ENCODE measurements at places on chromosomes 13 and 19. TPM values are rescaled to one million over a fixed set of nuclear protein-coding genes. Genes with fewer than 3 reads are reported as not detected.

SMIM24 gene
- 0.43 TPM for polyA plus RNA-seq

CGB5 gene
- polyA plus RNA-seq: not detected

IGFL3 gene
- polyA plus RNA-seq: not detected

MCF2L gene
- 0.81 TPM for polyA plus RNA-seq

MEDAG gene
- not detected for polyA plus RNA-seq

CFD gene
- polyA plus RNA-seq: 3.6 TPM

DNA sequence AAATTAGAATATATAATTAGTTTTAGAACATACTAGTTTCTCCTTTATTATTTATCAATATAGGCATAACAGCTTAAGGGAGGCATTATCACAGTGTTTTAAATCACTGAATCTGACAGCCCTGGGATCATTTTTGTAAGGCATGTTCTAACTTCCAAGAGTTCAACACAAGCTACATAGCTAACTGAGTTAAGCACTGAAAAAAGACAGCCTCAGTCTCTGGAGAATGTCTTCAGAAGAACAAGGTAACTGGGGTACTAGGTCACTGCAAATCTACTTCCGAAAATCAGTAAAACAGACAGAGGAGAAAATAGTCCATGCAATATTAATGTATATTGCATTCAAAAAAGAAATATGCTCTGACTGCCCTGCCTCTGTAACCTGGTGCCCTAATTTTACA lies 502.1 kb downstream of the RFC3 start:
- DNase-seq: no peak

DNA sequence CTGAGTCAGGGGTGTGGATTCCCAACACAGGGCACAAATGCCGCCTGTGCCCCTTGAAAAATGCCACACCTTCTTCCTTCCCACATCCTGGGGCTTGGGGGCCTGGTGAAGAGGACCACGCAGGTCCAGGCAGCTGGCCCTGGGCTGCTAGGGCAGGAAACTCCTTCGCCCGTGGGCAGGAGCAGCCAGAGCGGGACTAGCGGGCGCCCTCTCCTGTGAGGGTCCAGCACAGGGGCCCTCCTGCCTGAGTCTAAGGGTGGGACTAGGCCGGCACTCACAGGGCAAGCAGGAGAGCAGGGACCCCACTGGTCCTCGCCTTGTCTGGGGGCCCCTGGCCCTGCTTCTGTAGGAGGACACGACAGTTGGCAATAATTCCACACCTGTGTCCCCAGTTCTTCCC lies 7.5 kb upstream of the CEBPA start:
- no peak for DNase-seq

DNA sequence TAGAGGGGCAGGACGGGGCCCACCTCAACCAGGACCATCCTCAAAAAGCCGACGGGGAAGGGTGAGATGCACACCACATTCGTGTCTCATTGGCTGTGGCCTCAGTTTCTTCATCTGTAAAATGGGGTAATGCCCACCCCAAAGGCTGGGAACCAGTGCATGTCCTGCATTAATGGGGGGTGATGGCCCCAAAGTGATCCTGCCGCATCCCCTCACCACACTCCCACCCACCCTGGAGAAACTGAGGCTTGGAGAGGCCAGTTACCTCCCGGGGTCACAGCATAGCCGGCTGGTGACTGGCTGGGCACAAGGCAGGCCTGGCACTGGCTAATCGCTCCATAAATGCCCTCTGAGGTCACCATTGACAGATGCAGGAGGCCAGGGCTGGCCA lies 640 bp upstream of the MIDN start:
- no peak for DNase-seq

- no peak for DNase-seq
These were observed 9.1 kb downstream of the COMP start for GRCh38 chr19:18781885-18782527.

DNA sequence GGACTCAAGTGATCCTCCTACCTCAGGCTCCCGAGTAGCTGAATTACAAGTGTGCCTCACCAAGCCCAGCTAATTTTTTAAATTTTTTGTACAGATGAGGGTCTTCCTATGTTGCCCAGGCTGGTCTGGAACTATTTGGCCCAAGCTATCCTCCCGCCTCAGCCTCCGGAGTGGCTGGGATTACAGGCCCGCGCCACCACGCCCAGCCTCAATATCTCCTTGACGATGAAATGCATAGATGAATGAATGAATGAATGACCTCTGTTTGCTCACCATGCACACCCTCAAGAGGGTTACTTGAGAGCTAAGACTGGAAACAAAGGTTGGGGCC lies 14.9 kb upstream of the AP1M2 start:
- no peak for DNase-seq

- DNase-seq: no peak
These were observed 457.4 kb downstream of the TBC1D4 start for GRCh38 chr13:75024602-75025001.

DNA sequence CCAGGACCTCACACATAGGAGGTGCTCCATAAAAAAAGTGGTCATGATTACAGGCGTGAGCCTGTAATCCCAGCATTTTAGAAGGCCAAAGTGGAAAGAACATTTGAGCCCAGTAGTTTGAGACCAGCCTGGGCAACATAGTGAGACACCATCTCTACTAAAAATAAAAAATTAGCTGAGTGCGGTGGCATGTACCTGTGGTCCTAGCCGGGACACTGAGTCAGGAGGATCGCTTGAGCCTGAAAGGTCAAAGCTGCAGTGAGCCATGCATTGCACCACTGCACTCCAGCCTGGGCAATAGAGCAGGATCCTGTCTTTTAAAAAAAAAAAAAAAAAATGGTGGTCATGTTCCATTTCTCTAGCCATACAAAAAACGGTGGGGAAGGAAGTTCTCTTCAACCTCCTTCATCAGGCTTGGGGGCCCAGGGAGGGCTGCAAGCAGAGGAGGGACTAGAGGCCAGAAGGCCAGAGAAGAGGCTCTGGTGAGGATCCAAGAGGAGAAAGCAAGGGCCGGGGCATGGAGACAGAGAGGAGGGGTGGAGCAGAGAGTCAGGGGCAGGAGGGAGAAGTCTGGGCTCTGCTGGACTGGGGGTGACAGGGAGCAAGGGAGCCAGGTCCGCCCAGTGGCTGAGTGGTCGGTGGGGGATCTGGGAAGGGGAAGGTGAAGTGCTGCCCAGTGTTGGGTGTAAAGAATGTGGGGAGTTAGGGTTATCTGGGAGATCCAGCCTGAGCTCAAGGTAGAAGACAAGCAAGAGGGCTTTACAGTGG lies 8.9 kb downstream of the KASH5 start:
- no peak for DNase-seq

- no peak for DNase-seq
These were observed 36.9 kb upstream of the STARD13 start for GRCh38 chr13:33322543-33322809.

GRCh38 chr13:113832631-113833030 lies 31.2 kb downstream of the GAS6 start:
- DNase-seq: no peak

DNA sequence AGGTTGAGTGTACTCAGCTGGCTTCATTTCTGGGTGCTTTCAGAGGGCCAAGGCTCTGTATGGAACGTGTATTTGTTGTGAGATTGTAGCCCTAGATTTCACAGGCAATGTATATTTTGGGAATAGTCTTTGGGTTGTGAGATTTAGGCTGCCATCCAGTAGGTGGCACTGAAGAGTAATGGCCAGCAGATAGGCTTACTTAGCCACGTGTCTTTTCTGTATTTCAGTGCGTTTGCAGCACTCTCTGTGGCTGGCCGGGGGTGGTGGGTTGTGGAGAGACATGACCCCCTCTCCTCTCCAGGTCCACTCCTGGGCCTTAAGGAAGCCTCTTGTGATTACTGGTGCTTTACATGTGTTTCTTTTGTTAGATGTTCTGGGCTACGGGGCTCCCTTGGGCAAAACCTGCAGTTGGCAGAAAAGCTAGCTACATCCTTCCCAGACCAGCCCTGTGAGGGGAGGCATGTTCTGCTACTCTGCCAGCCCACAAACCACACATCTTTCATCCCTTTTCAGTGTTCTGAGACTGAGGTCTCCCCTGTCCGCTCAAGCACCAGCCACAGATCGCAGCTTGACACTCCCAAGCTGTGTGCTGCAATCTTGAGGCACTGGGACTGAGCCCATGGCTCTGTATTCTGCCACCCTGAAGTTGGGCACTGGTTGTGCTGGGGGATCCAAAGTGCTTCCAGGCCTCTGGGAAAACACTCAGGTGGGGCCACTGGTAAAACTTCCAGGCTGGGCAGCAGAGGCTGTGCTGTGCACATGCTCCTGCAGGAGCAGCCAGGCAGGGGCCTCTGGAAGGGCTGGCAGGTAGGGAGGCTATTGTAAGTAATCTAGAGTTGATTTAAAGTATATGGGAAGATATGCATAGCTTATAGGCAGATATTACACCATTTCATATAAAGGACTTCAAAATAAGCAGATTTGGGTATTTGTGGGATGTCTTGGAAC lies 1096.8 kb upstream of the PCDH20 start:
- no peak for DNase-seq

GRCh38 chr13:46598140-46598819 lies 45.3 kb downstream of the LRCH1 start:
- no peak for DNase-seq

- DNase-seq: no peak
These were observed 8.1 kb upstream of the ERICH6B start for GRCh38 chr13:45623516-45624090.

Measured in naive thymus-derived CD8-positive, alpha-beta T cell (primary cell).